T-cell (primary cell): ENCODE measurements at places on chromosomes 4 and X.

DNA sequence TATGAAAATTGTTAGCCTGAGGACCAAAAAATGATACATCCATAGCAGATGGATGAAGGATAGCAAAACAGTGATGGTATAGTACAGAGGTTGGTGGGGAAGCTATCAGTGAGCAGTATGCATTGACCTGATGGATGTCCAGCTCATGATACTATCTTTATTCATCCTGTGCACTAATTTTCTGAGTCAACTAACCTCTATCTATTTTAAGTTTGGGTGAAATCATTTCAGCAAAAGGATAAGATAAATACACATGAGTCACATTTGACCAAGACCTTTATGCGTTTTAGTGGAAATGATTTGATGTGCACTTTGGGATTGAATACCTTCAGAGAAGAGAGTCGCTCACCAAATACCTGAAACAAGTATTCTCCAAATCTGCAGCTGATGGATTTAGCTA lies 351.0 kb upstream of the NR3C2 start:
- no peak for DNase-seq

DNA sequence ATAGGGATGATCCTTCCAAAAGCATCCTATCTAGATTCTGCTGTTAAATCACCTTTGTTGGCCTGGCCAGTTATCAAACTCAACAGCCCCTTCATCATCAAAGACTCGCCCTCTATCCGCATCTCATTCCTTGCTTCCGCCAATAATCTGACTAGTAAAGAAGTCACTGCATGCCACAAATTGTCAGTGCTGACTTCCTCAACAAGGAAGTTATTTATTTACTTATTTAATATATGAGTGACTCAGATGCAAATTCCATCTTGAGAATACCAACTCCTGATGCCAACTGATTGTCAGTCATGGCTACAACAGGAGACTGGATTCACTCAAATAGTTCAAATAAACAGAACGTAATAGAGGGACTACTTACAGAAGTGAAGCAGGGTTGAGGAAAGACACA lies 283.8 kb downstream of the TRIML1 start:
- DNase-seq = no peak

DNA sequence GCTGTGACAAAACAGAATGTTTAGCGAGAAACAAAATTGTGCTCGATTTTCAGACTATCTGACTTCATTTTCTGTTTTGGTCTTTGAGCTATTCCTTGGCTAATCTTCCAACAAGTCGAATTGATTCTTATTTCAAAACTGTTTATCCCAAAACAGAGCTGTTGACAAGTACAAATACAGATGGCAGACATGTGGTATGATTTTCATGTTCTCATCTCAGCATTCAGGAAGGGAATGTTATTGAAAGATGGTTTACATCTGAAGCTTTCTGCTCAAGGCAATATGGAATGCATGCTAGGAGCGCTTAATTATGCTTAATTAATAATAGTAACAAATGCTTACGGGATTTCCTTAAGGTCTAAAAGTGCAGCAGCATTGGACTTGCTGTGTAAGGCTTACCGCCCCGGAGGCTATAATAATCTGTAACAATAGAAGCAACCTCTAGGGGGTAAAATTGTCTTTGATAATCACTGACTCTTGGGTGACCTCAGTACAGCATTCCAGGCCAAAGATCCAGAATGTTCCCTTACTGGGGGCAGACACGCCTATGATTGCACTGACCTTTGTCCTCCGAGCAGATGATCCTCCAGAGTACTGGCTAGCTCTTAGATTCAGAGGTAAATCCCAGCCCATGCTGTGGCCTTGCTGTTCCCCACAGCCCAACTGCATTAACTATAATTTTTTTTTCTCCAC lies 16.4 kb downstream of the LSM6 start:
- no peak for DNase-seq

DNA sequence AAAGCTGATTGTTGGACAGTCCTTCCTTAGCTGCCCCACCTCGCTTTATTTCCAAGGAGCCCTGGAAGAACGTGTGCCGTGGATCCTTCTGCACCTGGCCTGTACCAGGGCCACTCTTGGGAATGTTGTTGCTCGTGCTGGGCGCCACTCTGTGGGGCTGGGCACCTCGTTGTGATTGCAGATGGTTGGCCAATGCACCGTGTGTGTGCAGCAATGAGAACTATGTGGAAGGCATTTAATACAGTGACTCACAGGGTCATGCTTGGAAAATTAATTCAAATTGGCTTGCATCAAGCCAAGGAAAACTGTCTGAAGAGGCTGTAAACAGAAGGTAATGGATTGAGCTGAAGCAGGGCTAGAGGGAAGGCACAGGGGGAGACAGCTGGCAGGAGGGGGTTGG lies 37.0 kb upstream of the CD99L2 start:
- no peak for DNase-seq
